ENCODE measurements at places on chromosomes 5 and 9.

GRCh38 chr9:109709866-109710265 lies 70.1 kb upstream of the PALM2AKAP2 start:
- DNase-seq, result no peak

- no peak for DNase-seq
Observed at GRCh38 chr5:114325541-114325940, 36.3 kb upstream of the KCNN2 start.

- no peak for DNase-seq
Observed at GRCh38 chr5:40689438-40689837, 9.7 kb downstream of the PTGER4 start.

- no peak for DNase-seq
Observed at GRCh38 chr5:23419115-23419514, 88.3 kb upstream of the PRDM9 start.

DNA sequence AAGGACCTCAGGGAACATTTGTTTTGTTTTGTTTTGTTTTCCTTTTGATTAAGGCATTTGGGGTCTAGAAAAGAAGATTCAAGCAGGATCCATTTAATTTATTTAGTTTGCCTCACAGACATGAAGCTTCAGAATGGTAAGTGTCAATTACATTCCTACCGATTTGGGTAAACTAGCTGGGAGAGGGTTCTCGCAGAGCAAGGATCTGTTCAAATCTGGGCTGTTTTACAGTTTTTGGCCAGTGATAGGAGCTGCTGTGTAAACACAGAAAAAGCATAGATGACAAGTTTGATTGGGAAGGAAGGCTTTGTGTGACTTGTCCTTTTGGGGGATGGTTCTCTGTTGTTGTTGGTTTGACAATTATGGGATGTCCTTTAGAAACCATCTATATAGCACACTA lies 470.3 kb upstream of the WWC1 start:
- DNase-seq, result no peak

All from globus pallidus (tissue), 1 donor.